Stomach (tissue), 19 donors: ENCODE measurements at places on chromosomes 2 and 18. TPM values are rescaled to one million over a fixed set of nuclear protein-coding genes. Genes with fewer than 3 reads are reported as not detected.

GRCh38 chr2:137254052-137254451, 488.7 kb downstream of the THSD7B start:
- DNase-seq, result no peak
- H3K4me1 ChIP-seq, result no peaks in the 10 kb centered on the region

DNA sequence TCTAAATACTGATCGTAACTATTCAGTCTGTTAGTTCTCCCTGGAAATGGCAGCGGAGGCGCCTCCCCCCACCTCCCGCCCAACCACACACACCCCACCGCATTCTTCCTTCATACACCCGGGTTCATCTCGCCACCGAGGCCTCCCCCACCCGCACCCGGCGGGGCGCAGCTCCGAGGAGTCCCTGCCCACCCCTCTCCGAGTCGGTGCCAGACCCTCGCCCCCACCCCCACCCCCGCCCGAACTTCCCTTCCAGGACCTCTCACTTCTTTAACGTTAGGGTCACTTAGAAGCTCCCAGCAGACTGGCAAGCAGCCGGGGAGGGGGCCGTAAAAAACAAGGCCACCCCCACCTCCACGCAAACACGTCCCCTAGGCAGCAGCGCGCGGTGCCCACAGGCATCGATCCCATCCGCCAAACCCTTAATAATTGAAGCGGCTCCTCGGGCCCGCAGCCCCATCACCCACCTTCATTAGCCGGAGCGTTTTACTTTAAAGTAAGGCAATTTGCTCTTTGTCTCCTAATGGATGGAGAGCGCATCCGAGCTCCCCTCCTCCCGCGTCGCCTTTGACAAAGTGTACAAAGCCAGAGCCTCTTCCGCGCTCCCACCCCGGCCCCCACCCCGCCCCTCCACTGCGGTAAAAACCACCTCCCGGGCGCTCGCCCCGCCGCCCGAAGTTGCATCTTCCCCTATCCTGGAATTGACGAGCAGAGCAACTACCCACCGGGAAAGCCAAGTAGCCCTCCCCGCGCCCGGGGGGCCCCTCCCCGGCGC, 624 bp downstream of the ZNF516 start:
- H3K4me3 ChIP-seq, result peak overlapping the region; percentile 72
- H3K27ac ChIP-seq, result peak overlapping the region; percentile 80
- peaks cover 7% of the 10 kb centered on the region for H3K27me3 ChIP-seq
- H3K4me1 ChIP-seq, result peaks cover 38% of the 10 kb centered on the region
- H3K36me3 ChIP-seq, result no peaks in the 10 kb centered on the region

Gene DYNAP
- total RNA-seq, result not detected

DNA sequence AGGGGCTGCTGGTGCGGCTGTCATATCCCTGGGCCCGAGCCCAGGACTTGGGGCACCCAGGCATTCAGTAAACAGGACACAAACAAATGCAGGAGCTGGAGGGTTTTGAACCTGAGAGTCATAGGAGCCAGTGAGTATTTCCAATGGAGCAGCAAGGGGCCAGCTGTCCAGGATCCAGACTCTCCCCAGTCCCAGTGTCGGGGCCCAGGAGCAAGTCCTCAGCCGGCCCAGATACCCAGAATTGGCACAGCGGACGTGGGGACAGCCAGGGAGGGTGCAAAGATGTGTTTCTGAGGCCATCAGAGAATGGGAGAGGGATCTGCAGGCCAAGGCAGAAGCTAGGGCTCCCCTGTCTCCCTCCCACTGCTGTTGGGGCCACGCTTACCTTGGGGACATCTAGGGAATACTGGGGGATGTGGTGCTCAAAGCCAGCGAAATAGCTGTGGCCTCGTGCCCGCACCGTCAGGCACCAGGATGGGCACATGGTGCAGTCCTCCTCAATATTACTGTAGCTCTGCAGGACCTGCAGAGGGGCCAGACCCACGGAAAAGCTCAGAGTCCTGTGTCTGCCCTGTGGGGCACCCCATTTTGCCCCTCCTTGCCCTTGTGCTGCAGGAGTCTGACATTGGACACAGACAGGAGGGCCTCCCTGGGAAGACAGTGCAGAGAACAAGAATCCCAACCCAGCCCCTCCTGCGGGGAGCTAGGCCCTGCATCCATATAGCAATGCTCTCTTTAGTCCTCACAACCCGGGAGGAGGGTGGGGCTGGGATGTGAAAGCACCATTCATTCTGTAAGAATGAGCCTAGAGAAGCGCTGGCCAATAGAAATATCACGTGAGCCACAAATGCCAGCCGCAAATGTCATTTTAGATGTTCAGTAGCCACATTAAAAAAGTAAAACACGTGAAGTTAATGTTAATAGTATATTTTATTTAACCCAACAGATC, 15.4 kb downstream of the CFAP65 start:
- H3K36me3 ChIP-seq, result no peaks in the 10 kb centered on the region
- no peak overlapping the region for H3K27ac ChIP-seq
- H3K4me3 ChIP-seq, result no peak overlapping the region
- no peaks in the 10 kb centered on the region for H3K4me1 ChIP-seq
- DNase-seq, result no peak

DNA sequence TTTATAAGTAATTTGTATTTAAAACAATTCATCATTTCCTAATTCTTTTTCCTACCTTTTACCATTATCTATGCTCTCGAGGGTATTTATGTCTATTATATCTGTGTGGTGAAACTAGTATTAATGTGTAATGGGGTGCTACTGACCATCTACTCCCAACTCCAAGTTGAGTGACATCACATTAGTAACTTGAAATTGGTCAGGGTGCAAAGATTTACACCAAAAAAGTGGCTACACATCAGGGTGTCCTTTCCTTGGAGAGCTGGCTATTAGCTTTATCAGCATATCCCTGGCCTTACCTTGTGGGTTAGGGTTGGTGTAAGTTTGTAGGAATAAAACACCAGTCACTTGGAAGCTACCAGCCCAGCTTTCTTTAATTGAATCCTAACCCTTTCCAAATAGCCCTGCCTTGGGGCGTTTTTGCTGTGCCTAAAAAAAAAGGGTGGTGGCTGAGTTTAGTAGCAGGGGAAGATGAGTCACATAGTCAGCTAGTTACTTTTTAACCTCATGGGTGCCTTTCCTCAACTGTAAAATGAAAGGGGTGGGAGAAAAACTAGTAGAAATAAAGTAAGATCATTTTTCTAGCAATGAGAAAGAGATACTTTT, 14.0 kb downstream of the ANXA4 start:
- DNase-seq, result no peak
- no peaks in the 10 kb centered on the region for H3K27me3 ChIP-seq
- no peak overlapping the region for H3K4me3 ChIP-seq
- peaks cover 4% of the 10 kb centered on the region for H3K36me3 ChIP-seq
- H3K27ac ChIP-seq, result peak overlapping the region; percentile 20
- H3K4me1 ChIP-seq, result peaks cover 63% of the 10 kb centered on the region

DNA sequence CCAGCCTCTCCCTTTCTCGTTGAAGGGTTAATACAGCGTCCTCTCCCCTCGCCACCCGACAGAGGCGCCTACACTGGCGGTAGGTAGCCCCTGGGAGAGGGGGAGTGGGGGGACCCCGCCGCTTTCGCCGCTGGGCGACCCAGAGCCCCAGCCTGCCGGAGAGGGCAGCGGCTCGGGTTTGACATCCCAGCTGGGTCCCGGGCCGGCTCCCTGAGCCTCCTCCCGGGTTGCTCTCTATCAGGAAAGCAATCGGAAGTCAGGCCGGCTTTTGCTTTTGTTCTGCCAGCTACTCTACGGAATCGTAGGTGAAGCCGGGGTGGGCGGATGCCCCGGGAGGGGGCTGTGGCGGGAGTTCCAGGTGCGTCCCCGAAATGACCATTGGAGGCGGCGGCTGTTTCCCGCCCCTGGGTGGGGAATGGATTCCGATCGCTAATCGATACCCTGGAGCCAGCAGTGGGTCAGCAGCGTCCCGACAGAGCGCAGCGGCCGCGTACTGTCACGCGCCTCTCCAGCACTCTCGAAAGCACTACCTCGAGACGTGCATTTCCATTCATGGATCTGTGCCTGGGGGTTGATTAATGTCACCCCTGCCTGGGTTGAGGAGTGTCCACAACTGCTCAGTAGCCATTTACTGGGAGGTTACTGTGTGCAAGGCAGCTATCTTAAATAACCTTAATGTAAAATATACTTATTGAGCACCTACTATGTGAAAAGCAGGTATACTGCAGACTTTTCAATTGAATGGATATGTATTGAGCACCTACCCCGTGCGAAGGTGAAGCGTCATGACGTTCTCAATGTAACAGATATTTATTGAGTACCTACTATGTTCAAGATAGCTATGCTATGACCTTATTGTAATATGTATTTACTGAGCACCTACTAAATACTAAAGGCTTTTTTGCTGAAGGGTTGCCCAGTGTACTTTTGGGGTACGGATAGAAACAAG, 1.1 kb downstream of the MAPK4 start:
- peak overlapping the region; percentile 66 for H3K4me3 ChIP-seq
- peaks cover 73% of the 10 kb centered on the region for H3K27me3 ChIP-seq
- no peak overlapping the region for H3K27ac ChIP-seq

DNA sequence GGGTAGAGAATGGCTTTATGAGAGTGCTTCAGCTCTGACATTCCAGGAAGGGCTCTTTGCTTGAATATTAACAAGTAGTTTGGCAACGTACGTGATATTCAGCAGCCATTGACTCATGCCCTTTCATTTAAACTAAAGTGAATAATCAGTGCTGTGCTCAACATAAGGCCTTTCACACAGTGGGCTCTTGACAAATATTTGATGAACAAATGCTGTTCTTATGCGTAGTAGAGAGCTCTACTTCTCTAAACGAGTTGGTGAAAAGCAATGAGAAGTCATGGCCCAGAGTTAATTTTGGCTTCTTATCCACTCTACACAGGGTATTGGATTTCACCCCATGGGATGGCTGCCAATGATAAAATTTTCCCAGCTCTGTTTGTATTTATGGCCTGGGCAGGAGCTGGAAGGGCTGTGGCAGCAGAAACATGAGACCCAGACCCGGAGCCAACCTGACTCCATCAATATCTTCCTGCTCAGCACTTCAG, 338.9 kb downstream of the CCDC85A start:
- H3K36me3 ChIP-seq, result no peaks in the 10 kb centered on the region
- H3K4me1 ChIP-seq, result peaks cover 10% of the 10 kb centered on the region
- no peak overlapping the region for H3K4me3 ChIP-seq
- no peaks in the 10 kb centered on the region for H3K27me3 ChIP-seq

Gene CSRNP3
- 9.9 TPM for total RNA-seq

DNA sequence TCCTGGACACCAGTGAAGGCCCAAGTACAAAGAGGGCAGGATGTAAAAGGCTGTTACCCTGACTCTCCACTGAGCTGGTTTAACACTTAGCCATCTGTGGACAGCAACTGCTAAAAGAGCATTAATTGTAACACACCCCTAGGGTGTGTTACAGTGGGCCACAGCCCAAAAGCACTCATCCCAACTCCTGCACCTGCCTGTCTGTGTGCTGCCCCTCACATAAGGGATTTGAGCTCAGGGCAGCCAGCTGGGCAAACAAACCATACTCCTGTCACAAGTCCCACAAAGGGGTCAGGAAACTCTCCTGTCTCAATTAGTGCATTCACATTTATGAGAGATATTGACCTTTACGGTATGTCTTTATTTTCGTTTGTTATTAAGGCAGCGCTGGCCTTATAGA, 833.1 kb upstream of the NXPH2 start:
- no peak for DNase-seq
- H3K4me1 ChIP-seq, result no peaks in the 10 kb centered on the region
- no peak overlapping the region for H3K4me3 ChIP-seq
- H3K36me3 ChIP-seq, result no peaks in the 10 kb centered on the region
- H3K27ac ChIP-seq, result no peak overlapping the region

- H3K4me1 ChIP-seq, result peaks cover 3% of the 10 kb centered on the region
- no peaks in the 10 kb centered on the region for H3K36me3 ChIP-seq
- H3K27me3 ChIP-seq, result no peaks in the 10 kb centered on the region
- no peak overlapping the region for H3K27ac ChIP-seq
- peak; percentile 39 for DNase-seq
Observed at GRCh38 chr2:96225016-96225533, 16.4 kb upstream of the STARD7 start.

Gene OSBPL1A
- total RNA-seq, result 45.5 TPM

GRCh38 chr2:220451438-220451837, 824.0 kb downstream of the SLC4A3 start:
- no peaks in the 10 kb centered on the region for H3K27me3 ChIP-seq
- no peaks in the 10 kb centered on the region for H3K4me1 ChIP-seq
- H3K4me3 ChIP-seq, result no peak overlapping the region
- no peak for DNase-seq
- no peaks in the 10 kb centered on the region for H3K36me3 ChIP-seq
- H3K27ac ChIP-seq, result no peak overlapping the region

Gene ELOA2
- not detected for total RNA-seq

- H3K27ac ChIP-seq, result no peak overlapping the region
- no peaks in the 10 kb centered on the region for H3K27me3 ChIP-seq
- H3K4me1 ChIP-seq, result peaks cover 5% of the 10 kb centered on the region
- H3K4me3 ChIP-seq, result no peak overlapping the region
Observed at GRCh38 chr2:235769046-235769445, 275.2 kb downstream of the AGAP1 start.

GRCh38 chr2:109254174-109254904, 125.3 kb downstream of the SH3RF3 start:
- no peak overlapping the region for H3K4me3 ChIP-seq
- H3K27ac ChIP-seq, result no peak overlapping the region
- no peaks in the 10 kb centered on the region for H3K27me3 ChIP-seq
- DNase-seq, result no peak

Gene CD8B2
- total RNA-seq, result not detected

DNA sequence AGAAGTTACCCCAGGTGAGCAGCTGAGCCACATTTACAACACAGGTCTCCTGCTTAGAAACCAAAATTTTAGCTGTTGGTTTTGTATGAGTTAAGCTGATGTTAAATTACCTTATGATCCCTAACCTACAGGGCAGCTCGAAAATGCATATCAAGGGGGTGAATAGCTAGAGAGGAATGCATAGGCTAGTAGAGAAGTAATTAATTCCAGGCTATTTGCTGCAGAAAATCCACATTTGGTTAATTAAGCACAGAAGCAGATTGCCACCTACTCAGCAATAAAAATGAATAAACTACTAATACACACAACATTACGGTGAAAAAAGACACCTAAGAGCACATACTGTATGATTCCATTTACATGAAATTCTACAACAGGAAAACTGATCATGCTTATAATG, 91.4 kb downstream of the OSBPL1A start:
- no peaks in the 10 kb centered on the region for H3K36me3 ChIP-seq
- no peak overlapping the region for H3K4me3 ChIP-seq
- no peaks in the 10 kb centered on the region for H3K4me1 ChIP-seq
- no peaks in the 10 kb centered on the region for H3K27me3 ChIP-seq
- no peak for DNase-seq
- no peak overlapping the region for H3K27ac ChIP-seq

Gene CD8A
- 24.9 TPM for total RNA-seq

GRCh38 chr18:23688528-23688927, 725 bp upstream of the LAMA3 start:
- H3K27me3 ChIP-seq, result no peaks in the 10 kb centered on the region
- H3K4me1 ChIP-seq, result peaks cover 36% of the 10 kb centered on the region
- no peaks in the 10 kb centered on the region for H3K36me3 ChIP-seq
- H3K4me3 ChIP-seq, result peak overlapping the region; percentile 75

Gene LYPD6B
- 88.7 TPM for total RNA-seq

DNA sequence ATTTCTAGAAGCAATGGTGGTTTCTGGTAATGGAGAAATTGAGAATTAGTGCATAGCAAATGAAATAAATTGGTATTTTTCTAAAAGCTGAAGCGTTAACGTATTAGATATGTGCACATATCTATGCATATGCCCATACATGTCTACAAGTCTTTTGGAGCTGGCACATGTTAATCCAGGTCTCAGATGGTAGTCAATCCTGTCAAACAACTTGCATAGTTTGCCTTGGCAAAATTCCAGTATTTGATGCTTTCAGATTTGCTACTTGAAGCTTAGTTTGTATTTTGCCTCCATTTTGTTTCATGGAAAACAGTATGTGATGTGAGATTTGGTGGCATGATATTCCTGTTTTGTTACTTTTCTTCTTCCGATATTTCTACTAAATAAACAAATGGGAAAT, 304.6 kb downstream of the PARD3B start:
- no peak overlapping the region for H3K27ac ChIP-seq
- H3K27me3 ChIP-seq, result no peaks in the 10 kb centered on the region
- no peaks in the 10 kb centered on the region for H3K36me3 ChIP-seq
- peak; percentile 78 for DNase-seq
